Skeletal muscle cell (primary cell): ENCODE measurements at places on chromosomes 13 and 19.

DNA sequence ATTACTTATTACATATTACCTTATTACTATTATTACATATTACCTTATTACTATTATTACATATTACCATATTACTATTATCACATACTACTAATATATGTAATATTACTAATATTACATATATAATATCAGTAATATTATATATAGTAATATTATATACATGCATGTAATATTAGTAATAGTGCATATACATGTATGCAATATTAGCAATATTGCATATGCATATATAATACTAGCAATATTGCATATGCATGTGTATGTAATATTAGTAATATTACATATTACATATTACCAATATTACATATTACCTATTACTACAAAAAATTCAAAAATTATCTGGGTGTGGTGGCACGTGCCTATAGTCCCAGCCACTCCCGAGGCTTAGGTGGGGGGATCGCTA, 22.4 kb downstream of the PDE4A start:
- no peak for DNase-seq

- no peak for DNase-seq
Measured at GRCh38 chr19:4692251-4693077, 22.3 kb upstream of the MYDGF start.

GRCh38 chr13:22874839-22875238, 305.9 kb upstream of the SGCG start:
- DNase-seq, result no peak

GRCh38 chr13:58806401-58806800, 1174.9 kb downstream of the PCDH17 start:
- DNase-seq, result no peak

- no peak for DNase-seq
Measured at GRCh38 chr13:32472194-32472621, 44.3 kb upstream of the N4BP2L1 start.

GRCh38 chr13:23554000-23554399, 16.2 kb upstream of the TNFRSF19 start:
- DNase-seq, result no peak

GRCh38 chr19:57096685-57097361, 23.0 kb upstream of the USP29 start:
- no peak for DNase-seq

- DNase-seq, result no peak
Measured at GRCh38 chr13:48066310-48066989, 28.5 kb downstream of the MED4 start.

DNA sequence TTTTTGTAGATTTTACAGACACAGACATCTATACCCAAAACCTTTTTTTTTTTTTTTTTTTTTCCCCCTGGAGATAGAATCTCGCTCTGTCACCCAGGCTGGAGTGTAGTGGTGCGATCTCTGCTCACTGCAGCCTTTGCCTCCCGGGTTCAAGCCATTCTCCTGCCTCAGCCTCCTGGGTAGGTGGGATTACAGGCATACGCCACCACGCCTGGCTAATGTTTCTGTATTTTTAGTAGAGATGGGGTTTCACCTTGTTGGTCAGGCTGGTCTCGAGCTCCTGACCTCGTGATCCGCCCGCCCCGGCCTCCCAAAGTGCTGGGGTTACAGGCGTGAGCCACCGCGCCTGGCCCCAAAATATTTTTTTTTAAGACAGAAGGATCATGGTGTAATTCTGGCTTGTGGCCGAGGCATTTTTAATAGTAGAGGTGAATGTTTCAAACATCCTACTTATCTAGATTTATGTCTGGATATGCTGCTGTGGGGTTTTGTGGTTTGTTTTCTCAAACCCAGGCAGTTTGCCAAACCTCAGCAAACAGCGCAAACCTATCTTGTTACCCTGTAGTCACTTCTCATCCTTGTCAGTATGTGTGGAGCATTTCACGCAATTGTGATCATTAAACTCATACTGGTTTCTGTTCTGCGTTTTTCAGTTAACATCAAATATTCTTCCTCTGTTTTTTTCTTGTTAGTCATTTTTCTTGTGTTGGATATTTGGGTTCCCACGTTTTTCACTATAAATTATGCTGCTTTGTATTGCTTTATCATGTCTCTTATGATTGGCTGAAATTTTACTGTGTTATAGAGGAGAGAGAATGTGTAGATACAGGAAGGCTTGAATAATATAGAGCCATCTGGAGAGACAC, 36.2 kb upstream of the GARRE1 start:
- peak; percentile 95 for DNase-seq

- DNase-seq, result no peak
Measured at GRCh38 chr13:113155982-113156655, 2.3 kb upstream of the PROZ start.

DNA sequence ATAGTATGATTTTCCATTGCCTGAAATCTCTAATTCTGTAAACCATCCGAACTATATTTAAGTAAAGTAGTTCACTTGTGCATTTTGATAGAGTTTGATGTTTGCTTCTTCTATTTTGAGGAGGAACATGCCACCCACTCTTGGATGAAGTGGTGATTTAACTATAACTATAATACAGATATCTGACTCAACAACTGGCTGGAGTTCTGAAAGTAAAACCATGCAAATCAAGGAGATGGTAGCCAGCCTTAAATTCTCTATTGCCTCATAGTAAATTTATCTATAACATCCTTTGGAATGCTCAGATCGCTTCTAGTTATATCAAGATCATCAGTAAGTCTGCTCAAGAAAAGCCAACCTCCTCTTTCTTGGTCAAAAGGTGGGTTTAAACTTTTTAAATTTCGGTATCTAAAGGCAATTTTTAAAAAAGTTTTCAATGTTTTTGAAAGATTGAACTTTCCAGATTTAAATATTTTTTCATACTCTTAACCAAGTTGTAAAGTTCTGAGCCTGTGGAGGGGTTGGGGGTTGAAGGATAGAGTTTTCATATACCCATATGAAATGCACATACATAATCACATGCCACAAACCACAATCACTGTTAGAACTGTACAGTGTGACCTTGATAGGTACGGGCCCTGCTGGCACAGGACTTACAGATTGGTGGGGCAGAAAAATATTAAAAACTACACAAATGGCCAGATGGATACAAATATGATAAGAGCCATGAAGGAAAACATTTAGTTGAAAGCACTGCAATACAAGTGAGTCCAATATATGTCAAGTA, 90.5 kb upstream of the RFC3 start:
- no peak for DNase-seq

DNA sequence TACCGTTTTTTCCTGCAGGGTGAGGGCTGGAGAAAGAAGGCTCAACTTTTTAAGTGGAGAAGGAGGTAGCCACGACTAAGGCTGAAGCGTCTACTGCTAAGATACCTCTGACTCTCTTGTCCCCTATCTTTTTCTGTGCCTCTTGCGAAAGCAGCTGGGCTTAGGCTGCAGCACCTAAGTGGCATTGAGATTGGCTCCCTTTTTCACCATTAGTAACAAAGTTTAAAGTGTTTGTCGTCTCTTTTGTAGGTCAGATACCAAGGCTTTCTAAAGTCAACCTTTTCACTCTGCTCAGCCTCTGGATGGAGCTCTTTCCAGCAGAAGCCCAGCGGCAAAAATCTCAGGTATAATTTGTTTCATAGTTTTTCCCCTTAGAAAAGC, 887 bp downstream of the CDADC1 start:
- DNase-seq, result no peak

GRCh38 chr19:4705413-4706131, 18.1 kb downstream of the DPP9 start:
- no peak for DNase-seq

DNA sequence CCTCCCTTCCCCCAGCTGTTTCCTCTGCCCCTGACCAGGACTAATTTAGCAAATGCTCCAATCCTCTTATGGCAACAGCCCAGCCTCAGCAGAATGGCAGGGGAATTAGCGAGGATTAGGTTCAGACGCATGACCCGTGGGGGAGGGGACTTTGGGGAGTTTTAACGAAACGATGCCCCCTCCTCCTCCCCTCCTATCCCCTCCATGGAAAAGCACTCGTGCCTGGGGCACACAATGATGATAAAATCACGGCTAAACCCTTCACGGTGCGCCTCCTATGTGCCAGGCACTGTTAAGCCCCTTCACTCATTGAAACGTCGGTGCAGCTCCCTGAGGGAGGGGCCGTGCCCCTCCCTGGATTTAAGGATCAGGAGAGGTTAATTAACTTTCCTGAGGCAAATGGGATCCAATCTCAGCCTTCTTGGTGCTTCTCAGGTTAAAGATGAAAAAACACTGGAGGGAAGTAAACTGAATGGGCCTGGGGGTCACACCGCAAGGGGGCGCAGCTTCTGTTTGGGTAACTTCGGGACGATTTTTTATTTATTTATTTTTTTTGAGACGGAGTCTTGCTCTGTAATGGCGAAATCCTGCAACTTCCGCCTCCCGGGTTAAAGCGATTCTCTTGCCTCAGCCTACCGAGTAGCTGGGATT, 10.1 kb upstream of the TPRX2 start:
- no peak for DNase-seq

DNA sequence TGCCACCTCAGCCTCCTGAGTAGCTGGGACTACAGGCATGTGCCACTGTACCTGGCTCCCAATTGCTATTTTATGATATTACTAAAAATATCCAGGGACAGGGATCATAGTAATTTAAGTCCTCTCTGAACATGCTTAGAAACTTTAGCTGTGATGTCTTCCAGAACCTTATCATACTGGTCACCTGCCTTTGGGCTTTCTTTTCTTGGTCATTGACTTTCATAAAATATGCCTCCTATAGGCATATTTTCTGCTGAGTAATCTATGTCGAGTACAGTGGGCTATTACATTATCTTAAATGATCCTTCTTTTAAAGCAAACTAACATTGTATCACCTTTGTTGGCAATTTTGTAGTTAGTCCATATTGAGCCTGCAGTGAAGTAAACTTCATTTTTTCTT, 6.2 kb downstream of the UCHL3 start:
- no peak for DNase-seq

DNA sequence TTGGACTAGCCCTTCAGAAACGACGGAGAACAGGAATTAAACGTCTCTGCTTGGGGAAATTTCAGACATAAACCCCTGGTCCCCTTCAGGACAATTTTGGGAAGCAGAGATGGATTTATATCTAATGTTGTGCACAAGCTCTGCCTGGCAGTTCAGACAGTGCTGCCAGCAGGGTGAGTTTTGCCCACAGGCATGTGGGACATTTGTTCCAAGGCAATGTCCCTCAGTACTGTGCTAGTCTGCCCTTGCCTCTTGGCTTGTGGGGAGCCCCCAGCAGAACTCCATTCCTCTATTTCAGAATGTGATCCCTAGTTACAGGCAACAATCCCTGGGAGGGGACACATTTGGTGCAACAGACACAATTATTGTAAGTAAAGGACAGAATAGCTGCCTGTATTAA, 76.5 kb upstream of the GPR12 start:
- DNase-seq, result no peak

DNA sequence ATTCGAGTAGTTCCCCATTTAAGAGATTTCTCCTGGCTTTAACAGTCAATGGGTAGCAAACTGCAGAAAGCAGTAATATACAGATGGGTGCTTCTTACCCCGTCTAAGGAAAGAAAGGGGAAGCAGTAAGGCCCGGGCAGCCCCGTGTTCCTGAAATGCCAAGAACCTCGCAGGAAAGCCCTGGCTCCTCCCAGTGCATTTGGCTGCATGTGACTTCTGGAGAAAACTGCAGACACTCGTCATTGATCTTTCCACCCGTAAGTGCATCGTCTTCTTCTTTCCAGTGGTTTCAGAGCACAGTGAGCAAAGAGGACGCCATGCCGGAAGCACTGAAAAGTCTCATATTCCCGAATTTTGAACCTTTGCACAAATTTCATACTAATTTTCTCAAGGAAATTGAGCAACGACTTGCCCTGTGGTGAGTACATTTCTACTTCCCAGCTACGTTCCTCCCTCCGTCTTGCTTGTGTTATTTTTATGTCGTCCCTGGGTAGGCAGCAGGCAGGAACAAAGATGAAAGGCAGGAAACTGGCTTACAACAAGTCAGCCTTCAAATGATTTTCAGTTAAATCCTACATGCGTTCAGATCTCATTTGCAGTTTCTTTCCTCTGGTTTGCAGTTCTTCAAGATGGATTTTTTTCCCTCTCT, 165.2 kb downstream of the STK24 start:
- DNase-seq, result no peak
